Stimulated activated CD4-positive, alpha-beta T cell treated with anti-CD3 and anti-CD28 coated beads, Interleukin-2, amount 100 ng/mL, for 24 hours (primary cell): ENCODE measurements at places on chromosomes 1 and 21.

DNA sequence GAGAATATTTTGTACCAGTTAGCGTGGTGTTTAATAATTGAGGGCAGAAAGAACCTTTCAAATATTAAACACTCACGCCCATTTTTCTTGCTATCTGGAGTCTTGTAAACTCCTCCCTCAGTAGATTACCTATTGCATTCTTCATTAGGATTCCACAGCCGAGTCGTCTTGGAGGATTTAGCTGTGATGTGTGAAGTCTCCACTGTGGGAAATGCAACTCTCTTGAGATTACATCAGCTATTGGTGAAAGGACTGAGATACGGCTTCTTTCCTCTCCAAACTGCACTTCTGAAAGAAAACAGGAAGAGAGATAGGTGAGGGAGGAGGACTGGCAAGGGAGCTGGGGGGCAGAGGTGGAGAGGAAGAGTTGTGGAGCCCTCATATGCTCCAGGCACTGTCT lies 36.1 kb downstream of the ACTA1 start:
- DNase-seq = no peak

GRCh38 chr1:31645274-31645568 lies 545 bp upstream of the PEF1 start:
- no peak for DNase-seq

DNA sequence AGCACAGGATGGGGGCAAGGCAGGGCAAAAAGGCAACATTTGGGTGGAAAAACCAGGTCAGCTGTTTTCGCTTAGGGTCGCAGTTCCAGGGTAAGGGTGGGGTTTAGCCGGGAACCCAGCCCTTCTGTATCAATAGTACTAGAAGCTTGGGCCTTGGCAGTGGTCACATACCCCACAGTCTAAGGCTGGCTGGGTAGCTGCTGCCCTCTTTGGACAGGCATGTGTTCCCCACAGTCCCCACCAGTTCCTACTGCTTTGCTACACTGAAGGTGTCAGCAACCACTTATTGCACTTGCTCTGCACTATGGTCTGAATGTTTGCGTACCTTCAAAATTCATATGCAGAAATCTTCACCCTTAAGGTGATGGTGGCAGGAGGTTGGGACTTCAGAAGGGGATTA lies 349.8 kb downstream of the LTN1 start:
- DNase-seq = no peak

DNA sequence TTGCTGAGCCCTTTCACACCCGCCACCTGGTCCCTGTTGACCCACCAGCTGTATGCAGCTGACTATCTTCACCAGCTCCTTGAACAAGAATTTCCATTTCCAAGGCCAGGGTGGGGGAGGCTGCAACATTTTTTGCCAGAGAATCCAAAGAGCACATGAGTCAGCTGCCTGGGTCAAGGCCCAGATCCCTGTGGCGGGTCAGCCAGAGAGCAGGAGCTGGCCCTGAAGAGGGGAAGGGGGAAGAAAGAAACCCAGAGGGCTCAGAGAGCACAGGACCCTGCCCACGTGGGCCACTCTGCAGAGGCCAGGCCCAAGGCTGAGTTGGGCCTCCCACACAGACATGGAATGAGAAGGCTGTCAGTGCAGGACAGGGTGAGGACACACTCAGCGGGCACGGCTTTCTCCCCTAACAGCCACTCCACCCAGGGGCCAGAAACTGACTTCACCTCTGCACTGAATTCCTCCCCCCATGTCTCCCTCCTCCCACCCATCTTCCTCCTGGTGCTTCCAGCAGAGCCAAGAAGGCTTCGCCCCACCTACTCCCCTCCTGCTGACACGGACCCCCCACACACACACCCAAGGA lies 28.9 kb downstream of the S100A6 start:
- DNase-seq = no peak
